ENCODE measurements at places on chromosomes 16 and 17.
A peak's percentile ranks its signal among the peaks of the same experiment; 100 is the strongest.

- DNase-seq: no peak
These were observed 908 bp upstream of the CLUH start for GRCh38 chr17:2712300-2713043.

DNA sequence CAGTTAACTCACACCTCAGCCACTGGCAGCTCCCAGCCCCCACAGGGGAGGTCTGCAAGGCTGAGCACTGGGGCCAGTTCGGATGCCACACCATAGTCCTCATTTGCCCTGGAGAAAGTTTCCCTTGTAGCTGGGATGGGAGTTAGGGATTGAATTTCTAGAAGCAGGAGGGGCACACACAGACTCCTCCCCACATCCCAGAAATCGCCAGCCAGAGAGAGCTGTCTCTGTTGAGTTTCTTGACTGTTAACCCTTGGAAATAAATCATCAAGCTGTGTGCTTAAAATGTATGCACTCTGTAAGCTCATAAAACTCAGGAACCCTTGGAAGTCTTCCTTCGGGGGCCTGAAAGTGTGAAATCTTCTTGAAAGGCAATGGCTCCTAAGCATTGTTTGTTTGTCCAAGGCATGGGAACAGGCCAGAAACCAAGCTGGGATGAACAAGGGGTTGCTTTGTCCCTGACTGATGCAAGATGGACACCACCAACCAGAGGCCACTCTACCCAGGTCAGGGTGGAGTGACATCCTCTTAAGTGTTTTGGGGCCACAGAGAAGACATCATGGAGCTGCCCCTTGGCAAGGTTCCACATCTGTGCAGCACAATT is 394 bp upstream of the PRM3 start:
- DNase-seq: no peak

- no peak for DNase-seq
These were observed 229.9 kb upstream of the CIBAR2 start for GRCh38 chr16:85341972-85342695.

DNA sequence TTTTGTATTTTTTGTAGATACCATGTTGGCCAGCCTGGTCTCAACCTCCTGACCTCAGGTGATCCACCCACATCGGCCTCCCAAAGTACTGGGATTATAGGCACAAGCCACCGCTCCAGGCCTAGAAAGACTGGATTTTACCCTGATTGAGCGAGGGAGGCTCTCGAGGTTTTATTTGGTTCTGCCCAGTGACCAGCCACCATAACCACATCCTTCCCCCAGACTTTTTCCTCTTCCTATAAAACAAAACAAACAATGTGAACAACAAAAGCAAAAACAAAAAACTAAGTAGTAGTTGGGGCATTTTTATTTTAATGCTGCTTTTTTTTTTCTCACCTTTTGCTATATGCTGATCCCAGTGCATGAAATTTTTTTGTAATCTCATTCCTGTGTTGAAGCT is 509.6 kb downstream of the MAF start:
- no peak for DNase-seq

DNA sequence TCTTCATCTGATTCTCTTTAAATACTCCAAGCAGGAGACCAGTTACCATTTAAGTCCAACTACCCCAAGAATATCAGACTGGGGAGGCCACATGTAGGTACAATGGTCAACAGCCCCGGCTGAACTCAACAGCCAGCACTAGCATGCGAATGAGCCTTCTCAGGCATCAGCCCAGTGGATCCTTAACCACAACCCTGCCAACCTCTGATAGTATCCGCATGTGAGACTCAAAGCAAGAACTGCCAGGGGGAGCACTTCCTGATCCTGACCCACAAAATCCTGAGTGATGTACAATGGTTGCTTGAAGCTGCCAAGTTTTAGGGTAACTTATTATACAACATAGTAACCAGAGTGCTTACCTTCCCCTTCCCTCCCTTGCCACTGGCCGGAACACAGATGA is 4.0 kb downstream of the PYY start:
- DNase-seq: no peak

- no peak for DNase-seq
These were observed 314 bp upstream of the ITGA2B start for GRCh38 chr17:44389723-44390202.

GRCh38 chr17:50693036-50693682 is 14.6 kb downstream of the ANKRD40 start:
- DNase-seq: no peak

GRCh38 chr17:82110298-82110697 is 12.3 kb upstream of the FASN start:
- DNase-seq: no peak

DNA sequence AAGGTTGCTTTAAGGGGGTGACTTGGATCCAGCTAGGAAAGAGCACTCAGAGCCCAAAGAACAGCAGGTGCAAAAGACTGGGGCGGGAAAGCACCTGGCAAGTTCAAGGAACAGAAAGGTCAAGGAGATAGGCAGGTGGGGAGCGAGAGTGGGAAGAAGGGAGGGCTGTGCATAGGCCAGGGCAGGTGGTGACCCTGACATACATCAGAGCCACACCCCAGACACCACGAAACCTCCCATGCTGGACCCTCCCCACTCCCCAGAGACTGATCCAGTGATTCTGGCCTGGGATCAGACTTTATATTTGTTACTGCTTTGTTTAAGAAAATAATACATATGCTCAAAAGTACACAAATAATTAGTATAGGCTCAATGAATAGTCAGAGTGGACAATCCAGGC is 48.5 kb upstream of the RBFOX3 start:
- no peak for DNase-seq

DNA sequence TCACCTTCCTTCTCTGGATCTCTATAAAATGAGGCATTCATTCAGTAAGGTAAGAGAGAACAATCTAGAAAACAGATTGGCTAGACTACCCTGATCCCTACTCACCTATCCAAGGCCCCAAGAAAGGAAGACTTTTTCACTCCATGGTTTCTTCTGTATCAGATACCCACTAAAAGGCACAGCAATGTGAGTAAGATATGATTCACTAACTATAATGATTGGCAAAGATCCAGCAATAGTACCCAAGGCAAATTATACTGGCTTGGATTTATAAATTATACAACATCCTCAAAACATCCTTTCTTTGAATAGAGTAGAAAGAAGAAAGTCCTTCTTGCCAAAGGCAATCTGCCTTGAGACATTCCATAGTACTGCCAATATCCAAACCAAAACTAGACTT is 1432.0 kb upstream of the GOT2 start:
- no peak for DNase-seq

GRCh38 chr16:79073566-79073965 is 527.0 kb downstream of the MAF start:
- DNase-seq: no peak

GRCh38 chr17:39719563-39720355 is 10.6 kb downstream of the MIEN1 start:
- DNase-seq: no peak

- DNase-seq: no peak
These were observed 13.8 kb downstream of the USP22 start for GRCh38 chr17:21029036-21029435.

DNA sequence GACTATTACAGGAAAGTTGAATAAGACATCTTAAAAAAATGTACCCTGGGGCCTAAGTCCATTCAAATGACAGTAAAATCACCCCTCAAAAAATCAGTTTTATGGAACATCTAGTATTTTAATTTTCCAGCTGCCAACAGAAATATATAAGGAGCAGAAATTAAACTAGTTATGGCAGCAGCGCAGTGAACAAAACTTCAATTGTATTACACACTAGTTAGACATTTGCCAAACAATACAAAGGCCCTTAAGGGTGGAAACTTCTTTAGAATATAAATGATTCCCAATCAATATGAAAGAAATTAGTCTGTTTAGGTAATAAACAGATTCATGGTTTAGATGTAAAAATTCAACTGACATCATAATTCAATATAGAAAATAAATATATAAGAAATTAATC is 18.1 kb upstream of the RFFL start:
- DNase-seq: no peak

GRCh38 chr17:15257258-15257788 is 7.8 kb downstream of the PMP22 start:
- peak; percentile 10 for DNase-seq

DNA sequence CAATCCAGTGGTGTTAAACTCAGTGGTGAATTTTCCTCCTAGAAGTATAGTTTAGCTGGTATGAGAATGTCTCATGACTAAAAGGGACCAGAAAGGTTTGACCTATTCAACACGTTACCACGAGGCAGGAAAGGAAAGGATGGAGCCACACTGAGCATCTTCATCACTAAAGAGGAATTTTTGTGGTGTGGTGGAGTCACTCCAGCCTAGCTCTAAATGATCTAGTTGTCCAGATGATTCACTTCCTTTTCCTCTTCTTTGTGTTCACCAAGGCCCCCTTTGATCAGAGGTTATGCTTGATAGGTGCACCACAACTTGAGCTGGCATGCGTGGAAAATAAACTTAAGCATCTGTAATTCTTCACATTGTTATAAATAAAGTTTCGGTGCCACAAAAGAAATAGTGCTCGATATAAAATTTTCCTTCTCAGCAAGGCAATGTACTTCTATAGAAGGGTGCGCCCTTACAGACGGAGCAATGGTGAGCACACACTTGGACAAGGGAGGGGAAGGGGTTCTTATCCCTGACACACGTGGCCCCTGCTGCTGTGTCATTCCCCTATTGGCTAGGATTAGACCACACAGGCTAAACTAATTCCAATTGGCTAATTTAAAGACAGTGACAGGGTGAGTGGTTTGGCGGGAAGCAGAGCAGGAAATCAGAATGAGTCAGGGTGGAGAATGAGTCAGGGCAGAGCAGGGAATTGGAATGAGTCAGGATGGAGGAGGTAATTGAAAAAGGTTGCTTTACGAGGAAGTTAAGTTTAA is 254.6 kb downstream of the HS3ST3A1 start:
- no peak for DNase-seq

DNA sequence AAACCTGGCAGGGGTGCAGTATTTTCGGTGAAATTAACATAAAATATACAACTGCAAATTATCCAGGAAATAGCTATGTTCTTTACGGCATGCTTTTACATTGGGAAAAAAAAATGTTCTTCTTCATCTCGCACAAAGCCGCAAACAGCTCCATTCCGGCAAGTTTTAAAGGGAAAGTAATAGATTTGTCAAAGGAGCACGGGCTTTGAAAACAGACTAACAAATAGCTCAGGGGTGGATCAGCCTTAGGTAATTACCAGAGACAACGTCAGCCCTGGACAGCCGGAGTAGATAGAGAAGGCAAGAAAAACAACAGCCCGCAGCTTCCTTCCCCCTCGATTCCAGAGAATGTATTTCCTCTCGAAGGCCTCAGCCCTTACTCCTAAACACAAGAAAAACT is 222.5 kb downstream of the C16orf78 start:
- DNase-seq: no peak

DNA sequence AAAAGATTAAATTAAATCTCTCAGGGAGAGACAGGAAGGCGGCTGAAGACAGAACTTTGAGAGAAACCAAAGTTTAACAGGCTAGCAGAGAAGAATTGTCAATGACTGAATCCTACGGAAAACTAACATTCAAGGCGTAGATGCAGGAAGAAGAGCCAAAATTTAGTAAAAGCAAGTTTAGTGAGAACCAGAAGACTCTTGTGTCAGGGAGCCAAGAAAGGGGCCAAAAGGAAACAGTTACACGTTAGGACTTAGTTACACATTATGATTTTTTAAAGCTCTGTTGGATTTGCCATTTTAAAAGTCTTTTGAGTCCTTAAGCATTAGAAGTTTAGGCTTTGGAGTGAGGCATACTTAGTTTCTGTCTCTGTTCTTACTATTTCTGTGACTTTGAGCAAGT is 164.6 kb downstream of the CHD9 start:
- no peak for DNase-seq

- no peak for DNase-seq
These were observed 35.9 kb downstream of the ABCA10 start for GRCh38 chr17:69192754-69193153.

- DNase-seq: no peak
These were observed 4.0 kb downstream of the LASP1 start for GRCh38 chr17:38873640-38874380.

DNA sequence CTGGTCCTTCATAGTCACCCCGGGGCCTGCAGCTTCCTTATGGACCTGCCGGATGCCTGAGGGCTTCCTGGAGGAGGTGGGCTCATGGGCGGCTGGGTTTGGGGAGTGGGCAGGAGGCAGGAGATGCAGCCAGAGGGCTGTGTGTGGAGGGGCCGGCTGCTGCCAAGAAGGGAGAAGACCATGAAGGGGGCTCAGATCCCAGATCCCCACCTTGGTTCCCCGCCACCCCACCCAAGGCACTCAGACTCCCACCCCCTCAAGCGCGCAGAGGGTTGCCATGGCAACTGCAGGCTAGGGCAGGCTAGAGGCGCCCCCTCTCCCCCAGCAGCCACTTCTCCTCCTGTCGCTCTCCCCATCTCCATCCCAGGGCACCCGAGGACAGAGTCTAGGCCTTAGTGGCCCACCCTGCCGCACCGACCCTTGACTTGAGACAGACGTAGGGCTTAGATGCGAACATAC is 104.5 kb downstream of the CRLF3 start:
- DNase-seq: no peak

- DNase-seq: no peak
These were observed 1.3 kb downstream of the SALL1 start for GRCh38 chr16:51149721-51150164.

DNA sequence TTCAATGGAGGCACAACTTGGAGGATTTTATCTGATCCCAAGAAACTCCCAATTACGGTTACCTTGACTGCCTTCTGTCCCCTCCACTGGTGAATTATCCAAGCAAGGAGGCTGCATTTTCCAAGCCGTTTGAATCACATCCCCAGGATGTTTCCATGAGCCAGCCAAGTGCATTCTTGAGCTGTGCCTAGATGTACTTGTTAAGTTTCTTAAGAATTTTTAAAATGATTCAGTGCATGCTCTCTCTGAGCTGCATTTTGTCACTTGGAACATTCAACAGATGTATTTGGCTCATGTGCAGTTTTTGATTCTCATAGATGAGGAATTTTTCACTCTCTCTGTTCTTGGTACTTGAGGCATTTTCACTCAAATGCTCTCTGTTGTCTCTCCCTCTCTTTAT is 202.6 kb upstream of the MYOCD start:
- no peak for DNase-seq

DNA sequence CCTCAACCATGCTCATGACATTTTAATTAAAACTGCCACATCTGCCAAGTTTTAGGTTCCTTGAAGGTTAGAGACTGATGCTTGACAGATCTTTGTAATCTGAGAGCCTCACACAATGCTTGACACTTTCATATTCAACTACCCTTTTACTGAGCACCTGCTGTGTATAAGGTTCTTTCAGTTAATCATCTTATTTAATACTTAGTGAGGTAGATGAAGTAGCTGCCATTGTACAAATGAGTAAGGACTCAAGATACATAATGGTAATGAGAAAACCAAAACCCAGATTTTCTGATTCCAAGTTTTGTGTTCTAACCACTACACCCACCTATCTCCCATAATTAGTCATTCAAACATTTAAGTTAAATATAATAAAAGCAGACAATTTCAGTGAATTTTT is 35.4 kb upstream of the ARL6IP1 start:
- no peak for DNase-seq

DNA sequence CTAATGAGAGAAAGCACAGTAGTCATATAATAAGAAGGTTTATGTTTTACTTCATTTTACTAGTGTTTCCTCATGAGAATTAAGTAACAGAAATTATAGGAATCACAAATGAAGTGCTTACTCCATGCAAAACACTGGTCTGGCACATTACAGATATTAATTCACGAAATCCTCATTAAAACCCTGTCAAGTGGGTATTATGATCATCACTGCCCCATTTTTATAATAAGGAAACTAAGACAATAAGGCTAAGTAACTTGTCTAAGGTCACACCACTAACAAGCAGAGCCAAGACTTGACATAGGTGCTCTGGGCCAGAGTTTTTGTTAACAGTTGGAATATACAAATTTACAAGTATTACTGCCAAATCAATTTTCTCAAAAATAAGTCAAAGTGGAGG is 83.0 kb downstream of the KANSL1 start:
- no peak for DNase-seq

GRCh38 chr17:80313160-80313829 is 52.6 kb downstream of the RNF213 start:
- no peak for DNase-seq

Data from activated naive CD8-positive, alpha-beta T cell treated with anti-CD3 and anti-CD28 coated beads, Interleukin-2, amount 50 U/mL, for 16 hours (primary cell).